ENCODE measurements at places on chromosomes 2 and 18.

GRCh38 chr2:60555783-60556139, 2.3 kb upstream of the BCL11A start:
- DNase-seq = no peak

- DNase-seq = no peak
Measured at GRCh38 chr18:2736823-2737222, 81.3 kb downstream of the SMCHD1 start.

GRCh38 chr2:66574701-66575624, 140.0 kb downstream of the MEIS1 start:
- no peak for DNase-seq

GRCh38 chr2:55099878-55100820, 49.9 kb upstream of the RTN4 start:
- no peak for DNase-seq
